ENCODE measurements at places on chromosomes 12 and 14. TPM values are rescaled to one million over a fixed set of nuclear protein-coding genes. Genes with fewer than 3 reads are reported as not detected.

- H3K27ac ChIP-seq: peak overlapping the region; percentile 81
- no peak overlapping the region for H3K4me3 ChIP-seq
- H3K36me3 ChIP-seq: no peaks in the 10 kb centered on the region
- H3K4me1 ChIP-seq: peaks cover 13% of the 10 kb centered on the region
- no peak for DNase-seq
- no peaks in the 10 kb centered on the region for H3K27me3 ChIP-seq
These were observed 329.8 kb downstream of the CACNA1C start for GRCh38 chr12:2382370-2383155.

- no peaks in the 10 kb centered on the region for H3K36me3 ChIP-seq
- no peak overlapping the region for H3K27ac ChIP-seq
- DNase-seq: no peak
- H3K4me1 ChIP-seq: no peaks in the 10 kb centered on the region
- no peak overlapping the region for H3K4me3 ChIP-seq
These were observed 220.4 kb downstream of the NUBPL start for GRCh38 chr14:31781578-31781977.

DNA sequence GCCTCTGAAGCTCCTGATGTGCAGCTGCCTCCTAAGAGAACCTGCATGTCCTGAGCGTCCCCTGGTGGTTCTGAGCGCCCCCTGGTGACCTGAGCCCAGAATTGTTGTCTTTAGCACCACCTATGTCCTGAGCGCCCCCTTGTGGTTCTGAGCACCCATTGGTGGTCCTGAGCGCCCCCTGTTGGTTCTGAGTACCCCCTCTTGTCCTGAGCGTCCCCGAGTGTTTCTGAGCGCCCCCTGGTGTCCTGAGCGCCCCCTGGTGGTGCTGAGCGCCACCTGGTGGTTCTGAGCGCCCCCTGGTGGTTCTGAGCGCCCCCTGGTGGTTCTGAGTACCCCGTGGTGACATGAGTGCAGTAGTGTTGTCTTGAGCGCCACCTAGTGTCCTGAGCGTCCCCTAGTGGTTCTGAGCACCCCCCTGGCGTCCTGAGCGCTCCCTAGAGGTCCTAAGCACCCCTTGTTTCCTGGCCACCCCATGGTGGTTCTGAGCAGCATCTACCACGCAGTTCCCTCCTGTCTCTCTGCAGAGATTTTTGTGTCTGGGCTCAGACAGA is 782.5 kb downstream of the TMEM121 start:
- DNase-seq: peak; percentile 57
- no peaks in the 10 kb centered on the region for H3K36me3 ChIP-seq
- no peak overlapping the region for H3K4me3 ChIP-seq
- no peak overlapping the region for H3K27ac ChIP-seq

DNA sequence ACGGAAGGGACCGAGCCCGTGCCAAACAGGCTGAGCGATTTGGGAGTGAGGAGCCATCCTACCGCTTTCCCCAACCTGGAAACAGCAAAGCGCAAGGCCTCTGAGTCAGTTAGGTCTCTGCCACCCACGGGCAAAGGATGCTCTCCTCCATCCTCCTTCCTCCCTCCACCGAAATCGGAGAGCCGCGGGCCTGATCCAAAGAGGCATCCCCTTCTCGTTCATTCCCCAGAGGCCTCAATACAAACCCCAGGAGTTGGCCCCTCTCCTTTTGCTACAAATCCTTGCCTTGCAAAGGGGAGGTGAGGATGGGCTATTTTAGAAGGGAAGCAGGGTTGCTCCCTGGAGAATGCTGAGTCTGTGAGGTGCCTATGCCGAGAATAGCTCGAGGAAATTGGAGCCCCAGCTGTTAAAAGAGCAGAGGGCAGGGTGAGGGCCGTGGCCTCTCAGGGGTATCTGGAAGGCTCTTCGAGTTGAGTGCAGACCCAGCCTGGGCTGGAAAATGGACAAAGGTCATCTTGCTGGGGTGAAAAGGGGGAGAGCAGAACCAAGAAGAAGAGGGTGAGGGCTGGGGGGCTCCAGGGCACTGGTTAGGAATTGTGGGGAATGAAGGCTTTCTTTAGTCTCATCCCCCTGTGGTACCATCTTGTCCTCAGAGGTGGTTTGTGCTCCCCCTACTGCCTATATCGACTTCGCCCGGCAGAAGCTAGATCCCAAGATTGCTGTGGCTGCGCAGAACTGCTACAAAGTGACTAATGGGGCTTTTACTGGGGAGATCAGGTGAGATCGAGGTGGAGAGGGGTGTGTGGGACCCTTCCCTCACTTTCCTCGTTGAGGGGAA is 1.1 kb downstream of the TPI1 start:
- H3K27me3 ChIP-seq: no peaks in the 10 kb centered on the region
- peaks cover 46% of the 10 kb centered on the region for H3K4me1 ChIP-seq
- peak overlapping the region; percentile 93 for H3K4me3 ChIP-seq
- H3K27ac ChIP-seq: peak overlapping the region; percentile 97
- DNase-seq: no peak

The PLEKHG7 gene
- total RNA-seq: 5.6 TPM

DNA sequence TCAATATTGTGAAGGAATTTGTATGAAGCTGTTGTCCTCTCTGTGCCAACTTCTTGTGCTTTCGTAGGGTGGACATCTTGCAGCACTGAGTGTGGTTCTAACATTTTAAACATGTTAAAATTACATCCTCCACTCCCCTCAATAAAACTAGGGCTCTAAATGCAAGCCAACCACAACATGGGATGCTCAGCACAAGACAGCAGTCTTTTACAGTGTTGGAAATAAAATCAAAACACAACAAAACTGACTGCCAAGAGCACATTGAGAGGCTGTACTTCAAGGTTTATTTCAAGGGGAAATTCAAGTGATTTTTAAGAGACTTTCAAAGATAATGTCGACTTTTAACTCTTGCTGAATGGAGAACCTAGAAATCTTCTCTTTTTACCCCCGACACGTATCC is 396.9 kb downstream of the TMTC2 start:
- H3K27me3 ChIP-seq: no peaks in the 10 kb centered on the region
- DNase-seq: no peak
- H3K27ac ChIP-seq: no peak overlapping the region
- H3K4me3 ChIP-seq: no peak overlapping the region
- no peaks in the 10 kb centered on the region for H3K4me1 ChIP-seq

GRCh38 chr12:14048941-14049545 is 67.6 kb upstream of the GRIN2B start:
- no peaks in the 10 kb centered on the region for H3K4me1 ChIP-seq
- no peak overlapping the region for H3K27ac ChIP-seq
- DNase-seq: no peak
- no peak overlapping the region for H3K4me3 ChIP-seq
- no peaks in the 10 kb centered on the region for H3K36me3 ChIP-seq

The ADAMTS20 gene
- total RNA-seq: not detected

DNA sequence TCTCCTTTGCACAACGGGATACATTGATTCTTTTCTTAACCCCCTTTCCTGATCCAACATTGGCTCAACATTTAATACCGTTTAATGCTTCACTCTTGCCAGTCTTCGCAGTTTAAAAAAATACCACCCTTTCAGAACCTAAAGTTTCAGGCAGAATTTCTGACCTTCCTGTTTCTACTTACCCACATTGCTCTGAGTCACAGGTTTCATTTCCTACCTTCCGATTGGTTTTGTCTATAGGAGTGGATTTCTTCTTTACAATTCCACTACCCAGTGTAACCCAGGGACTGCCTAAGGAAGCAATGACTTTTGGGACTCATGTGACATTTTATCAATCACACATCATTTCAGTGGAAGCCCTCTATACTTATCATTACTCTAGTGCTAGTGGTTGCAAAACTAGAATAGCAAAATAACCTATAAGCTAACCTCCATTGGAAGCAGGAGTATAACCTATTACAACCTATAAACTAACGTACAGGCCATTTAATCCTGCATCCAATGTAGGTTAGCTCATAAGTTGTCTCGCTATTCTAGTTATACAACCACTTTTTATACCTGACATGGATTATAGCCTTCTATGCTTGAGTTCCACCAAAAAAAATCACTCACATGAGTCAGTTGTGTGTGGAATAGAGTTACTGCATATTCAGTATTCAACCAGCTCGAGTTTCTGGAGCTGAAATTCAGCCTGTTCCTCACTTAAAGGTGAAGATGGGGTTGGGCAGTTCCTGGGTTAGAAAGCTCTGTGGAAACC is 64.9 kb upstream of the KITLG start:
- no peak for DNase-seq
- H3K27ac ChIP-seq: no peak overlapping the region
- no peaks in the 10 kb centered on the region for H3K4me1 ChIP-seq
- no peaks in the 10 kb centered on the region for H3K36me3 ChIP-seq
- no peaks in the 10 kb centered on the region for H3K27me3 ChIP-seq
- H3K4me3 ChIP-seq: no peak overlapping the region

GRCh38 chr12:67705394-67706370 is 57.1 kb downstream of the DYRK2 start:
- H3K4me1 ChIP-seq: peaks cover 12% of the 10 kb centered on the region
- no peaks in the 10 kb centered on the region for H3K36me3 ChIP-seq
- no peak overlapping the region for H3K4me3 ChIP-seq
- H3K27ac ChIP-seq: no peak overlapping the region
- no peaks in the 10 kb centered on the region for H3K27me3 ChIP-seq

GRCh38 chr12:54047160-54047963 is 6.3 kb upstream of the HOXC4 start:
- peaks cover 10% of the 10 kb centered on the region for H3K4me1 ChIP-seq
- DNase-seq: no peak
- H3K27ac ChIP-seq: no peak overlapping the region
- no peak overlapping the region for H3K4me3 ChIP-seq

The C14orf132 gene
- 3.5 TPM for total RNA-seq

GRCh38 chr14:100634026-100634425 is 46.8 kb upstream of the BEGAIN start:
- no peak overlapping the region for H3K4me3 ChIP-seq
- H3K27ac ChIP-seq: no peak overlapping the region
- no peaks in the 10 kb centered on the region for H3K4me1 ChIP-seq
- H3K27me3 ChIP-seq: no peaks in the 10 kb centered on the region

The SYNDIG1L gene
- total RNA-seq: not detected

GRCh38 chr12:60112763-60113162 is 516.9 kb downstream of the SLC16A7 start:
- no peaks in the 10 kb centered on the region for H3K36me3 ChIP-seq
- no peak for DNase-seq
- H3K4me3 ChIP-seq: no peak overlapping the region
- H3K27me3 ChIP-seq: no peaks in the 10 kb centered on the region
- H3K4me1 ChIP-seq: no peaks in the 10 kb centered on the region

DNA sequence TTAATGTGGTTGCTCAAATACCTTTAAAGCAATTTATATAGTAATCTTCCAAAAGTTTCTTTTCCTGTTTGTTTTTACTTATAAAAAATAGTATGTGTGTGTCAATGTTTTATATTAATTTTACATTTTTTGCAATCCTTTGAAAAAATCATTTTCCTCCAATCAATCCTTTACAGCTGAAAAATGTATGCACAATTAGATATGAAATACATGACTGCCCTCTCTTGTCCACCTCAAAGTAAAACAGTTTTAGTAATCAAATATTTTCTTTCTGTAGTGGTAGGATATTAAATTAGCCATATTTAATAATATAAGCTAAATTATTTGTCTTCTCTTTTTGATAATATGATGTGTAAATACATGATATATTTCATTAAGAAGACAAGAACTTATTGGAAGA is 269.9 kb downstream of the ADAMTS20 start:
- H3K4me3 ChIP-seq: no peak overlapping the region
- no peaks in the 10 kb centered on the region for H3K4me1 ChIP-seq
- no peak overlapping the region for H3K27ac ChIP-seq
- H3K36me3 ChIP-seq: no peaks in the 10 kb centered on the region
- DNase-seq: no peak
- H3K27me3 ChIP-seq: no peaks in the 10 kb centered on the region

- H3K4me3 ChIP-seq: no peak overlapping the region
- no peaks in the 10 kb centered on the region for H3K36me3 ChIP-seq
- H3K27ac ChIP-seq: no peak overlapping the region
- no peaks in the 10 kb centered on the region for H3K4me1 ChIP-seq
These were observed 295.7 kb upstream of the RTL1 start for GRCh38 chr14:101199028-101199770.

GRCh38 chr12:29572464-29572863 is 75.0 kb upstream of the OVCH1 start:
- H3K27me3 ChIP-seq: no peaks in the 10 kb centered on the region
- DNase-seq: no peak
- no peaks in the 10 kb centered on the region for H3K4me1 ChIP-seq
- no peak overlapping the region for H3K4me3 ChIP-seq
- no peak overlapping the region for H3K27ac ChIP-seq
- H3K36me3 ChIP-seq: no peaks in the 10 kb centered on the region

- H3K36me3 ChIP-seq: no peaks in the 10 kb centered on the region
- H3K4me1 ChIP-seq: no peaks in the 10 kb centered on the region
- no peak overlapping the region for H3K27ac ChIP-seq
- no peak for DNase-seq
These were observed 61.7 kb upstream of the VRK1 start for GRCh38 chr14:96735526-96735925.

DNA sequence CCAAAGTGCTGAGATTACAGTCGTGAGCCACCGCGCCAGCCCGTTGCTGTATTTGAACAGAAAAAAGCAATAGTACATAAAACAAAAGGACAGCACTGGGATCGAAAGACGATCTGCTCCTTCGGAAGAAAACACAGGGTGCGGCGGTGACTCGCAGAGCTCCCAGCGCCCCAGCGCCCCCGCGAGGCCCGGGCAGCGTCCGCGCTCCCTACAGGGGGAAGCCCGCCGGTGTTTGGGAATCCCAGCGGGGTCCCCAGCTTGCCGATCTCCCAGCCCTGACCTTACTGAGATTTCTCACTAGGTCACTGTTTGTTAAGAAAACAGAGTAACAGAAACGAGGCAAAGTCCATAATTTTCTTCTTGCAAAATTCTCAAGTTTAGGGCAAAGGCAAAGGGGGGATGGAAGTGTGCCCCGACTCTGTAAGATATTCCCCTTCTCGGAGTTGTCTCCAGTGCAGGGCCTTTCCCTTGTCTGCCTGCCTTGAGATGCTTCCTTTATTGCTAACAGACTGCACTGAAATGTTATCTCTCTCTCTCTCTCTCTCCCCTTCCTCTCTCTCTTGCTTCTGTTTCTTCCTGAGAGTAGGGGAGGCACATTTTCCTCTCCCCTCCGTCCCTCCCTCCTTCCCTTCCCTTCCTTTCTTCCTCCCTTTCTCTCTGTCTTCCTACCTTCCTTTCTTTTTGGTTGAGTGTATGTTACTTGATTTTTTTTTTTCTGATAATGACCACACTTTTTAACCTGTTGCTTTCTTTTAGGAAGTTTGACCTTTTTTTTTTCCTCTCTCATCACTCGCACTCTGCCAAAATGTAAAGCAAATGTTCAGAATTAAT is 91.9 kb downstream of the TMEM30B start:
- DNase-seq: peak; percentile 23
- H3K27ac ChIP-seq: peak overlapping the region; percentile 45
- no peaks in the 10 kb centered on the region for H3K4me1 ChIP-seq
- H3K4me3 ChIP-seq: peak overlapping the region; percentile 10
- H3K27me3 ChIP-seq: peaks cover 16% of the 10 kb centered on the region
- H3K36me3 ChIP-seq: no peaks in the 10 kb centered on the region
